Omental fat pad (tissue), 4 donors: ENCODE measurements at places on chromosomes 16 and 17. TPM values are rescaled to one million over a fixed set of nuclear protein-coding genes. Genes with fewer than 3 reads are reported as not detected.
A peak's percentile ranks its signal among the peaks of the same experiment; 100 is the strongest.

DNA sequence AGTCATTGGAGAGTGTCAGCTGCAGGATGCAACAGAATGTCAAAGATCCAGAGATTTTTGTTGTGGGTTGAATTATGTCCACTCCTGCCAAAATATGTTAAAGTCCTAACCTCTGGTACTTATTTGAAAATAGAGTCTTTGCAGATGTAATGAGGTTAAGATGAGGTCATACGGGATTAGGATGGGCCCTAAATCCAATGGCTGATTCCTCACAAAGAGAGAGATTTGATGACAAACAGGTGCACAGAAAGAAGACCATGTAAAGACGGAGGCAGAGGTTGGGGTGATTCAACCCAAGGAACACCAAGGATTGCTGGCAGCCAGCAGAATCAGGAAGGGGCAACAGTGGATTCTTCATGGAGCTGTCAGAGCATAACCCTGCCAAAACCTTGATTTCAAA is 34.5 kb upstream of the USP22 start:
- DNase-seq = no peak

- peak; percentile 9 for DNase-seq
Measured at GRCh38 chr17:77897741-77898301, 60.7 kb upstream of the TNRC6C start.

PRSS21 gene
- not detected for total RNA-seq

- no peak for DNase-seq
Measured at GRCh38 chr16:57944970-57945739, 25.8 kb downstream of the CNGB1 start.

GFAP gene
- 4.1 TPM for total RNA-seq

DNA sequence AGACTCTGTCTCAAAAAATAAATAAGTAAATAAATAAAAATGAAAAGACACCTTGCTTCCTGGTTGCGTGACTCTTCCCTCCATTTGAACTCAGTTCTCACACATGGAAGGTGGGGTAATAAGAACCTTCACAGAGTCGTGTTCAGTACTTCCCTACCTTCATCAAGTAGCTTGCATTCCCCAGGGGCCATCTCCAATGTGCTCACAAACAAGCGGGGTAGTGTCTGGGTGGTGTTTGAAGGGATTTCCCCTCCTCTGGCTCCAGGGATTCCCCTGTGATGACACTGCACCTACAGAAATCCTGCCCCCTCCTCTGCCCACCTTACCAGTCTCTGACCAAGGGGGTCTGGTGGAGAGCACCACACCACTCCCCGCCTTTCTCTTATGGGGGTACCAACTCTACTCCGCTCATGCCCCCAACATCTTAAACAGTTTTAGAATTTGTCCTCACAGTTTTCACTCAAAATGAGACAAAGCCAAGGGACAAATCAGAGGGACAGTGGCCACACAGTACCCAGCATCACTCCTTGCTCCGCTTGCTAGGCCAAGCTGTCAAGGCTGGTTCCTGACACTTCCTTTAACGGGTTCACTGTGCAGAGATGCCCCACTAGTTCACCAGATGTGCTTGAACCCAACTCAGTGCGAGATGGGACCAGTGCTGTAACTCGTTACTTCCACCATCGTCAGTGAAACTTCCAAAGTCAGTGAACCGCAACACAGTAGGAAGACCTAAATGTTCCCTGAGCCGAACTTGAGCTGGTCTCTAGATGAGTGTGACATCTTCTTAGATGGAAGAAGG is 69.1 kb downstream of the COPRS start:
- no peak for DNase-seq
